Stimulated activated CD8-positive, alpha-beta memory T cell treated with anti-CD3 and anti-CD28 coated beads, Interleukin-2, amount 100 ng/mL, for 1 hour (primary cell): ENCODE measurements at places on chromosomes 2 and 18.

GRCh38 chr18:47758000-47758399, 172.5 kb downstream of the SMAD2 start:
- DNase-seq = no peak

DNA sequence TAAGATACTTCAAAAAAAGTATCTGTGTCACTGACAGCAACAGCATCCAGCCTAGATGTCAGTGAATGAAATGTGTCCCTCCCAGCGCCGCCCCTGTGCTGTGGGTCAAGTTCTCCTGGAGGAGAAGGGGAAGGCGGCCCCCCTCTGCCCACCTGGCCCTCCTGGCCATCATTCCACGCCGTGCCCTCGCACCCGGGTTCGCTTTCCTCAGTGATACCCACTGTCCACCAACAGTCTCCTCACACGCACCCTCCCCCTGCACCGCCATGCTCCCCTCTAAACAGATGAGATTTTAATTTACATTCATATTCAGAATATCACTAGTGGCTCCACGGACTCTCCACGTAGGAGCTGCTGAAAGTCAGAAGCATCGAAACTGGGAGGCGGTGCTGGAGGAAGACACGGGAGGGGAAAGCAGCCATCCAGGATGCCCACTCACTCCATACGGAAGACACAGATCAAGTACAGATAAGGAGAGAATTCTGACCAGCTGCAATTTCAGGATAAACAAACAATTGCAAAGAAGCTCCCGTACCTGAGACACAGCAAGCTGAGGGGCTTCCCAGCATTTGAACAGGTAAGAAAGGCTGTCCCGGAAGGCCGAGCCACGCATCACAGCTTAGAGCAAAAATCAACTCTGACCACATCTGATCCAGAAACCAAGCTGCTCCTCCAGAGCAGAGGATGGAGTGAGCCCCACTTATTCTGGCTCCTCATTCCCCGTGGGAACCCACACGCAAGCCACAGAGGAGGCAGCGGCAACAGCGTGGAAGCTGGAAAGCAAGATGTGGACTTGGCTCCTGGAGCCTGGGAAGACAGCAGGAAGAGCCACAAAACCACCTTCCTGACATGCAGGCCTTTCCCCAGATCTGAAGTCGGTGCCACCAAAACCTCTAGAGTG, 49.7 kb downstream of the PXDN start:
- DNase-seq = no peak

DNA sequence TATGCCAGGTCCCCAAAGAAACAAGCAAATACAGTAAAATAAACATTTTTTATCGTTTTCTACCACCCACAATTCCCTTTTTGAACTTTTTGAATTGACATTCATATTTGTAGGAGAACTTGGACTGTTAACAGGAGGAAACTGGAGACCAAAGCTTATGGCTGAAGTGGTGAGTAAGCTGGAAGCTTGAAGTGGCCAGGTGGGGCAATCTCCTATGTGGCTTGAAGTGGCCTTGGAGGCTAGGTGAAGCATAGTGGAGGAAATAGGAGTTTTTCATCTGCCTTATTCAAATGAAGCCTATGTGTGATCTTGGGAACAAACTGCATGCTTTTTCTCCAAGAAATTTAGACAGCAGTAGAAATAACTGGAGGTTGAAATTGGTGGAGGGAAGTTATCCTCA, 962.9 kb upstream of the FANCL start:
- no peak for DNase-seq

GRCh38 chr2:122366969-122367645, 611.7 kb downstream of the TSN start:
- DNase-seq = no peak

- DNase-seq = no peak
These were observed 37.2 kb downstream of the THUMPD2 start for GRCh38 chr2:39741871-39742270.

DNA sequence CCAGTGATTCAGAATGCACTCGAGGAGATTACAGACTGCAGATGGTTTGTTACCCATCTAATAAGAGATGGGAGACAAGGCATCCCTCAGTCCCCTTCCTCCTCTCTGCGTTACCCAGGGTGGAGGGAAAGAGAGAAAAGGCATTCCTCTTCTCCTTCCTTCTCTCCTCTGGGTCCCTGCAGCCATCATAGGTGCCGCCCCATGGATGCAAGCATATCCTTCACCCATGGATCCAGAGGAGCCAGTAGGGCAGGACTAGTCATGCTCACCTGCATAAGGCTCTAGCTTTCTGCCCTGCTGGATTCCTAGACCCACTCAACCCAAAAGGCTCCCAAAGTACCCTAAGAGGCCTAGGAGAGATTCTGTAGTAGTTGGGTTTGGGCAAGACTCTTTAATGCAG, 20.4 kb downstream of the CMPK2 start:
- no peak for DNase-seq

DNA sequence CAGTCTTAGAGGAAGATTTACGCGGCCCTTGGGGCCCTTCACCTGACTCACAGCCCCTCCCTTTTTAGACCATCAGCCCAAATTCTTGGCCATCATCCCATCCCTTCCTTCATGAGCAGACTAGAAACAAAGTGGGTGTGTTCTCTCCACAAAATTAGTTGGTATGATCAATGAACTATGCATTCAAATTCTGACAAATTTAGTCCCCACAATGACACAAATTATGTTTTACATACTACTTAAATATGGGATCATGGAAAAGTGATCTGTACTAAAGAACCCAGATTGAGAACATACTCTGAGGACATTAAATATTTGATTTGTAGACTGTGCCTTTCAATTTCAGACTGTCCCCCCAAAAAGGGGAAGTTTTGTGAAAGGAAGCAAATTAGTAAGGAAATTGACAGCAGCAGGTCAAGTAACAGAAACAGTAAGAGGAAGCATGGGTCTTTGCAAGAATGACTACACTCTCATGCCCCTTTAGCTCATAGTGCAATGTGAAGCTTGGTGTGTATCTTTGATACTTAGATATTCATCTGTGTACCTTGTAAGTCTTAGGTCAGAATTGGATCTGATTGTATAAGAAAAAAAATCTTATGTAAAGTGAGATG, 2.2 kb upstream of the MAPRE2 start:
- DNase-seq = no peak

- no peak for DNase-seq
These were observed 440.5 kb downstream of the NBAS start for GRCh38 chr2:15120631-15121030.

GRCh38 chr2:198077477-198077876, 273.1 kb downstream of the PLCL1 start:
- DNase-seq = no peak

DNA sequence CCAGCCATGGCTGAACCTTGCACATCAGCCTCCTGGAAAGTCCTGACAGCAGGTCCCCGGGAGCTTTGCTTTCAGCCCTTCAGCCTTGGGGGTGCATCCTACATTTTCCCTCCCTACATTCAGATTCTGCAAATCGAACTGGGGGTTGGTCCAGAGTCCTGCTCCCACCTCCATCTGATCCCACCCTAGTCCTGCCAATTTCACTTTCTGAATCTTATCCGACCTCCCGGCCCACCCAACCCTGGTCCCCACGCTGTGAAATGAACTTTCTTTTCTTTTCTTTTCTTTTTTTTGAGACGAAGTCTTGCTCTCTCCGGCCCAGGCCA, 47.8 kb upstream of the ODC1 start:
- no peak for DNase-seq

DNA sequence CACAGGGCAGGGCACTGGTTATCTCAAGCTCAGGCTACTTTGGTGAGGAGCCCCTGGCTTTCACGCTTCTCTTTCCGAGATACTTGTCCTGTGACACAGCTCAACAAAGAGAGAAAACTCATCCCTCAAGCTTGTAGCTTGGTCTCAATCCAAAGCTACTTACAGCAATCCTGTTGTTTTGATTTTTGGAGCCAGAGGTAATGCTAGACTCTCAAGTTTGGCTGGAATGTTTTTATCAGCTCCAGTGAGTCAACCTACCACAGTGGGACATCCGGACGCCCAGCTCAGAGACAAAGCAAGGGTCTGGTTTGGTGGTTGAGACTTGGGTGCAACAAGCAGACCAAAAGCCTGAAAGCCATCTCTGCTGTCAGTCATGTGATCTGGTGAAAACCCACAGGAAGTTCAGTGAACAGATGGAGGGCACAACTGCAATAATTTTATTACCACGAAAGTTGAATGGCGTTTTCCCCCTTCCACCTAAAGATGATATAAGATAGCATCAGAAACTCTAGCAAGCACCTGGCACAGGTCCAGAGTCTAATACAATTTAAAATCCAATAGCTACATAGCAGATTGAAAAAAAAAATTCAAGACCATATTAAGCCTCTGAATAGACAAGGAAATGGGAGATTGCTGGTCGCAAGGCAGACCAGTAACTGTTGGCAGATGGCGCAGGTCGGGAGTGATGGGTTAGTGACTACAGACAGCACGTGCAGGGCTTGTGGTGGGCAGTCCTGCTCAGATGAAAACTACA, 102.3 kb upstream of the SMAD7 start:
- DNase-seq = peak; percentile 35

DNA sequence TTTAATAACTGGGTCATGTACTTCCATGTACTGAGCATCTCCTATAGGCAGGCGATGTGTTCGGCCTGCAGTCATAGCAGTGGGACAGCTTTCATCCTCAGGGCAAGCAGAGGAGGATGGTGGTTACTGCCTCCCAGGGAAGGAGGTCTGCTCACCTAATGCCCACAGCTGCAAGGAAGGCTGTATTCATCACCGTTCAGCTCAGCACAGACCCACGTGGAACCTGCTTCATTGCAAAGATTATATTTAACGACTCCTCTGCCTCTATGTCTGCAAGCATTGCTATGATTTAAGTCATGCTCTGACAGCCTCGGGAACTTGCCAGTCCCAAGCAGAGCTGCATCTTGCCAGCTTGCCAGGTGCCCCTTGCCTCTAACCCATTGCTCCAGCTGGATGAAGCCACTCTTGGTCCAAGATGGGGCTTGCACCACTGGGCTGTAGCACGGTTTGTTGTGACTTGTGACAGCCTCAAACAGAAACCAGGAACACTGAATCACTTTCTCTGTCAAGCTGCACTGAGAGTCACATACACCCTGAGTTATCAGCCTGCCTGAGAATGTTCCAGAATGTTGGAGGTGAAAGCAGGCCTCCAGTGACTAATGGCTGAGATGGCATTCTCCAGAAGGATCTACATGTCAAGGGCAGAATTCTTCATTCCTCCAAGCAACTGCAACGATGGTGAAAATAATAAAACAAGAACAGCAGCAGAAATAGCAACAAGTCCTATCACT, 651.1 kb upstream of the ID2 start:
- no peak for DNase-seq

DNA sequence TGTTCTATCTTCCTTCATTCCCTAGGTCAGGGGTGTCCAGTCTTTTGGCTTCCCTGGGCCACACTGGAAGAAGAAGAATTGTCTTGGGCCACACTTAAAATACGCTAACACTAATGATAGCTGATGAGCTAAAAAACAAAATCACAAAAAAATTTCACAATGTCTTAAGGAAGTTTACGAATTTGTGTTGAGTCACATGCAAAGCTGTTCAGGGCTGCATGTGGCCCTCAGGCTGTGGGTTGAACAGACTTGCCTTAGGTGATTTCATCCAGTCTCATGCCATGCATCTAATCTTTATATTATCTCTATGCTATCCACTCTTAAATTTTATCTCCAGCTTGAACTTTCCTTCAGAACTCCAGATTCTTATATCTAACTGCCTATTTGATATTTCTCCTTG, 80.1 kb downstream of the CCDC85A start:
- DNase-seq = no peak

GRCh38 chr2:72982219-72982618, 64.9 kb downstream of the EMX1 start:
- DNase-seq = no peak

DNA sequence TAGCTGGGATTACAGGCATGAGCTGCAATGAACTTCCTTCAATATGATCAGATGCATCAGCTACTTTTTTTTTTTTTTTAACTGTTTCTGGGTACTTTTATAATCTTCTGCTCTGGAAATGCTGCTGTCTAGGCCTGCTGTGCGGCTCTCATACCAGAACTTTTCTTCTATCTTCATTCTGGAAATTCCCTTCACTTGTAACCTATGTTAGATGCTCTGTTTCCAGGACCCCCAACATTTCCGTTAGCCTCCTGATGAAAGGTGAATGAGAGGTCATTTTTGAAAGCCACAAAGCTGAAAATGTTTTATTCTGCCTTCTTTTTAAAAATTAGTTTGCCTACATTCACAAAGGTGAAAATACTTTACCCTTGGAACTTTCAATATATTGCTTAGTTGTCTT, 8.6 kb downstream of the AGFG1 start:
- DNase-seq = no peak

GRCh38 chr18:61079714-61080113, 253.5 kb upstream of the CDH20 start:
- DNase-seq = no peak

GRCh38 chr2:47897883-47898731, 8.2 kb downstream of the FBXO11 start:
- no peak for DNase-seq
